ENCODE measurements at places on chromosomes 16 and 17.
A peak's percentile ranks its signal among the peaks of the same experiment; 100 is the strongest.

DNA sequence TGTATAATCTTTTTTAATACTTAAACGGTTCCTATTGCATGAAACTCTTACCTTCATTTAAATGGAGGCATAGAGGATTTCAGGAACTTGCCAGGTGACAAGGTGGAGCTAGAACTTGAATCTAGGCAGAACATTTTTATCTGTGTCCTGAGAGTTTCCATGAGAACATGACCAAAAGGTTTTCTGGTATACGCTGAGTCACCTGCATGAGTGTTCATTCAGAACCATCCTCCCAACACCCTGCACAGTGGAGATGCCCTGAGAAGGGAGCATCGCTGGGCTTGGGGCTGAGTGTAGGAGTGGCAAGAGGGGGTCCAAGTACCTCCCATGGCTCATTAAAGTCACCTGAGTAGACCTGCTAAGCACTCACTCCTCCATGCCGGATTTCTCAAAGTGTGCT is 169.7 kb upstream of the CACNG5 start:
- H3K27ac ChIP-seq: no peak overlapping the region
- DNase-seq: no peak
- no peaks in the 10 kb centered on the region for H3K4me1 ChIP-seq
- H3K4me3 ChIP-seq: no peak overlapping the region
- no peaks in the 10 kb centered on the region for H3K27me3 ChIP-seq
- no peaks in the 10 kb centered on the region for H3K36me3 ChIP-seq

DNA sequence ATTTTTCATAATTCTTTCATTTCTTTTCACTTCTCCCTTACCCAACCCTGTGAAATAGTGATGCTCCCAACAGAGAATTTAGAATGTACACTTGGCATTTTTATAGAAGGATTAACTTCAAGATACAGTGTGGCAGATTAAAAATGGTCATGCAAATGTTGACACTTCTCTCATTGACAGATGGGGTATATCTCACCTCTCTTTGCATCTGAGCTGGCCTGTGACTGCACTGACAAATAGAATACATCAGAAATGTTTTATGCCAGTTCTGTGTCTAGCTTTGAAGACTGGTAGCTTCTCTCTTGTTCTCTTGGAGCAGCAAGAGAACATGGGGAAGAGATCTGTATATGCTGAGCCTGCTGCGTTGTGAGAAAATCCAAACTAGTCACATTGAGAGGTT is 949.6 kb downstream of the CDH11 start:
- H3K27ac ChIP-seq: no peak overlapping the region
- no peak overlapping the region for H3K4me3 ChIP-seq
- no peak for DNase-seq

GRCh38 chr17:48002266-48002915 is 31.5 kb downstream of the CDK5RAP3 start:
- H3K27ac ChIP-seq: peak overlapping the region; percentile 77
- no peak for DNase-seq
- no peaks in the 10 kb centered on the region for H3K27me3 ChIP-seq
- no peaks in the 10 kb centered on the region for H3K36me3 ChIP-seq

GRCh38 chr17:34726536-34727384 is 147.4 kb downstream of the TMEM132E start:
- H3K27ac ChIP-seq: no peak overlapping the region
- DNase-seq: no peak
- H3K36me3 ChIP-seq: no peaks in the 10 kb centered on the region
- H3K4me1 ChIP-seq: no peaks in the 10 kb centered on the region

GRCh38 chr16:1216296-1216619 is 8.8 kb downstream of the TPSG1 start:
- no peak overlapping the region for H3K4me3 ChIP-seq
- no peaks in the 10 kb centered on the region for H3K4me1 ChIP-seq
- DNase-seq: no peak
- no peak overlapping the region for H3K27ac ChIP-seq
- H3K27me3 ChIP-seq: peaks cover 20% of the 10 kb centered on the region

- H3K36me3 ChIP-seq: no peaks in the 10 kb centered on the region
- no peaks in the 10 kb centered on the region for H3K4me1 ChIP-seq
Observed at GRCh38 chr17:29848737-29849136, 81.3 kb downstream of the SSH2 start.

- no peaks in the 10 kb centered on the region for H3K27me3 ChIP-seq
- no peak overlapping the region for H3K4me3 ChIP-seq
- no peaks in the 10 kb centered on the region for H3K4me1 ChIP-seq
- no peak for DNase-seq
- H3K36me3 ChIP-seq: no peaks in the 10 kb centered on the region
Observed at GRCh38 chr16:56488035-56488434, 31.8 kb downstream of the BBS2 start.

DNA sequence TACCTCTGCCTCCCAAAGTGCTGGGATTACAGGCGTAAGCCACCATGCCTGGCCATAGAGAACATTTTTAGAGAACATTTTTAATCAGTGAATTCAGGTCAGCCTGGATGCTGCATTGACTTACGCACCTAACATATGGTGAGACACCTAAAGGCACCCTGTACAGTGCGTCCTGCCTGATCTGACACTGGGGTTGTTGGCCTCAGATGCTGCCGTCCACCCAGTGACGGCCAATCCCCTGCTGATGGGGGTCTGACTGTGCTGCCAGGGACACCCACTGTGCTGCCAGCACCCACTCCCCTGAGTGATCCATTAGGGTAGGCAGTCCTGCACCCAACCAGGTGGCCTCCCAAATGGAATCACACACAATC is 38.5 kb downstream of the WNT3 start:
- DNase-seq: no peak
- no peak overlapping the region for H3K4me3 ChIP-seq
- H3K36me3 ChIP-seq: no peaks in the 10 kb centered on the region
- H3K27me3 ChIP-seq: no peaks in the 10 kb centered on the region
- no peaks in the 10 kb centered on the region for H3K4me1 ChIP-seq

GRCh38 chr16:75343286-75343685 is 90.0 kb downstream of the CFDP1 start:
- H3K27ac ChIP-seq: no peak overlapping the region
- no peak for DNase-seq
- peaks cover 29% of the 10 kb centered on the region for H3K27me3 ChIP-seq
- no peak overlapping the region for H3K4me3 ChIP-seq

Data from left lung (tissue), 14 donors.